ENCODE measurements at places on chromosomes 12 and 14.

GRCh38 chr12:106161491-106161890, 22.7 kb upstream of the NUAK1 start:
- H3K4me1 ChIP-seq: no peaks in the 10 kb centered on the region
- H3K36me3 ChIP-seq: no peaks in the 10 kb centered on the region
- H3K4me3 ChIP-seq: no peak overlapping the region
- peaks cover 5% of the 10 kb centered on the region for H3K27me3 ChIP-seq
- H3K27ac ChIP-seq: no peak overlapping the region

DNA sequence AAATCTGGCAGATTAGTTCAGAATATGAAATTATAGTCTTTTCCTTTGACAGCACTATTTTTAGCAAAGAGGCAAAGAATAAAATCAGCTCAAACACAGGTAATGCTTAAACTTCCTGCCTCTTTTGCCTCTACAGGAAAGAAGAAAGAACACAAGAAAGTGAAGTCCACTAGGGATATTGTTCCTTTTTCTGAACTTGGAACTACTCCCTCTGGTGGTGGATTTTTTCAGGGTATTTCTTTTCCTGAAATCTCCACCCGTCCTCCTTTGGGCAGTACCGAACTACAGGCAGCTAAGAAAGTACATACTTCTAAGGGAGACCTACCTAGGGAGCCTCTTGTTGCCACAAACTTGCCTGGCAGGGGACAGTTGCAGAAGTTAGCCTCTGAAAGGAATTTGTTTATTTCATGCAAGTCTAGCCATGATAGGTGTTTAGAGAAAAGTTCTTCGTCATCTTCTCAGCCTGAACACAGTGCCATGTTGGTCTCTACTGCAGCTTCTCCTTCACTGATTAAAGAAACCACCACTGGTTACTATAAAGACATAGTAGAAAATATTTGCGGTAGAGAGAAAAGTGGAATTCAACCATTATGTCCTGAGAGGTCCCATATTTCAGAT, 17.4 kb downstream of the TMPO start:
- peak; percentile 56 for DNase-seq
- no peaks in the 10 kb centered on the region for H3K4me1 ChIP-seq
- H3K27me3 ChIP-seq: no peaks in the 10 kb centered on the region
- no peak overlapping the region for H3K4me3 ChIP-seq

GRCh38 chr12:42779186-42779859, 189.8 kb upstream of the PRICKLE1 start:
- DNase-seq: no peak
- no peaks in the 10 kb centered on the region for H3K36me3 ChIP-seq
- H3K27ac ChIP-seq: no peak overlapping the region
- H3K4me3 ChIP-seq: no peak overlapping the region
- no peaks in the 10 kb centered on the region for H3K4me1 ChIP-seq

GRCh38 chr12:95185854-95186253, 31.4 kb downstream of the FGD6 start:
- no peak overlapping the region for H3K4me3 ChIP-seq
- H3K36me3 ChIP-seq: no peaks in the 10 kb centered on the region
- H3K27me3 ChIP-seq: no peaks in the 10 kb centered on the region
- DNase-seq: no peak
- H3K27ac ChIP-seq: no peak overlapping the region

GRCh38 chr12:31232361-31232965, 93.5 kb downstream of the SINHCAF start:
- no peak overlapping the region for H3K4me3 ChIP-seq
- no peaks in the 10 kb centered on the region for H3K27me3 ChIP-seq
- no peak overlapping the region for H3K27ac ChIP-seq
- no peaks in the 10 kb centered on the region for H3K36me3 ChIP-seq
- no peak for DNase-seq
- H3K4me1 ChIP-seq: no peaks in the 10 kb centered on the region

GRCh38 chr12:22624548-22624869, 462 bp upstream of the ETNK1 start:
- peak overlapping the region; percentile 90 for H3K4me3 ChIP-seq
- H3K27ac ChIP-seq: peak overlapping the region; percentile 90
- H3K4me1 ChIP-seq: peaks cover 26% of the 10 kb centered on the region
- peaks cover 5% of the 10 kb centered on the region for H3K27me3 ChIP-seq
- no peaks in the 10 kb centered on the region for H3K36me3 ChIP-seq

DNA sequence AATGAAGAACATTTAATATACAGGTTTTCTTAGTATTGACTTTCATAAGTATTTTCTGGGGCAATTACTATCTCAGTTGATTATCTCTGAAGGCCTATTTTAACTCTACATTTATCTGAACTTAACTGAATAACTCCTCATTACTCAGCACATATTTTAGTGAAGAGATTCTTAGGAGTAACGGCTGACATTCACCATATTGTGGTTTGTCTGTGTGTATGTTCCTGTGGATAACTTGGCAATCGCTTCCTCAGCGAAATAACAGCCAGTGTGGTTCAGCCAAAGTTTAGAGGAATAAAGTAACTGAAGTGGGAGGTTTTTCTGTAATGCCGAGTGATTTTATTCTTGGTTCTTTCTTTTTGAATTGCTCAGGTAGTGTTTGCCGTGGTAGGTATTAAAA, 168.0 kb downstream of the RAD51B start:
- DNase-seq: no peak
- no peak overlapping the region for H3K27ac ChIP-seq
- H3K4me3 ChIP-seq: no peak overlapping the region
- H3K4me1 ChIP-seq: no peaks in the 10 kb centered on the region
- no peaks in the 10 kb centered on the region for H3K27me3 ChIP-seq
- H3K36me3 ChIP-seq: no peaks in the 10 kb centered on the region

DNA sequence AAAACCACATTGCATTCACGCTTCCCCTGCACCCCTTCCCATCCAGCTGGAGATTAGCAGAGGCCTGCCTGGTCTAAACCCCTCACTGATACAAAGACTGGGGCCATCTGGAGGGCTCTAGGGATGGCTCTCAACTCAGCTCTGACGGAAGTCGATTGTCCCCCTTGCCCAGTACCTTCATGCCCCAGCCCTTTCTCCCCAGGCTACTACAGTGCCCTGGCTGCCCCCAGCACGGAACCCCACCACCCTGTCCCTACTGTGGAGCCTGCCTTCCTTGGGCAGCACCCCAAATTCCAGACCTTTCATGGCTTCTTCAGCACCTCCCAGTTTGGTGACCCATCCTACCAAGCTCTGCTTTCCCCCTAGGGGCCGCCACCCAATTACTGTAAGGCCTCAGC, 25.6 kb downstream of the ZFP36L1 start:
- no peaks in the 10 kb centered on the region for H3K36me3 ChIP-seq
- H3K27me3 ChIP-seq: no peaks in the 10 kb centered on the region
- no peak overlapping the region for H3K27ac ChIP-seq

- no peaks in the 10 kb centered on the region for H3K27me3 ChIP-seq
- no peak overlapping the region for H3K27ac ChIP-seq
- H3K4me3 ChIP-seq: no peak overlapping the region
- no peak for DNase-seq
These were observed 661.2 kb downstream of the SLC16A7 start for GRCh38 chr12:60257063-60257462.

GRCh38 chr14:86935241-86935885, 1057.6 kb downstream of the GALC start:
- DNase-seq: no peak
- H3K36me3 ChIP-seq: no peaks in the 10 kb centered on the region
- H3K4me3 ChIP-seq: no peak overlapping the region
- H3K27me3 ChIP-seq: no peaks in the 10 kb centered on the region
- H3K4me1 ChIP-seq: no peaks in the 10 kb centered on the region

- H3K27me3 ChIP-seq: no peaks in the 10 kb centered on the region
- no peak for DNase-seq
- H3K4me1 ChIP-seq: peaks cover 8% of the 10 kb centered on the region
- H3K4me3 ChIP-seq: no peak overlapping the region
- no peak overlapping the region for H3K27ac ChIP-seq
These were observed 214.5 kb upstream of the ATP2B1 start for GRCh38 chr12:89923091-89923490.

DNA sequence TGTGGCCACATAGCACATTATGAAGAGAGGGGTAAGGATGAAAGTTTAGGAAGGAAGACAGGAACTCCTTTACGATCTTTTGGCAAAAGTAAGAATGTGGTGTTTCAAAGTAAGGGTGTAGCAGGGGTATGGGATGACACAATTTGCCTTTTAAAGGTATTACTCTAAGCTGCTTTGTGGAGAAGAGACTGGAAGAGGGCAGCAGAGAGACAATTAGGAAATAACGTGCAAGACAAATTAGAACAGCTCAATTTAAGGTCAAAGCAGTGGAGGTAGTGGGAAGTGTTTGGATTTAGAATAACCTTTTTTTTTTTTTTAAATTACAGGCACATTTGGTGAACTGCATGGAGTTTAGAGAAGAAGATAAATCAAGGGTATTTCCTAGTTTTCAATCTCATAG, 342.6 kb downstream of the NOVA1 start:
- H3K4me3 ChIP-seq: no peak overlapping the region
- H3K27me3 ChIP-seq: no peaks in the 10 kb centered on the region
- no peak overlapping the region for H3K27ac ChIP-seq
- no peaks in the 10 kb centered on the region for H3K36me3 ChIP-seq
- DNase-seq: no peak
- no peaks in the 10 kb centered on the region for H3K4me1 ChIP-seq

DNA sequence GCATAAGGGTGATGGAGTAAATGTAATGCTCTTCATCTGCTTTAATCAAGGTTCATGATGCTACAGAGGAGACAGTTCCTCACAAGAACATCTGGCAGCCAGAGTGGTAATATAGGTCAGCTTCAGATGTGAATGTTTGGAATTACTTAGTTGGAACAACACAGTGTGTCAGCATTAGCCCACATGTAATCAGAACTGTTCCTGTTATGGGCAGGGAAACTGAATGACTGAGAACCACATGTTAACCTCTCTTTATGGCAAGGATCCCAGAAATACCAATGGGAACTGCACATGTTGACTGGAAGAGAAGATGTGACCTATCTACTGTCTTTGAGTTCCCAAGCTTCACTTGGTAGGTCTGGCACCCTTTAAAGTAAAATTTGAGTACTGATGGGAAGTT, 390.1 kb upstream of the PDE3A start:
- no peaks in the 10 kb centered on the region for H3K4me1 ChIP-seq
- DNase-seq: no peak
- no peak overlapping the region for H3K27ac ChIP-seq
- H3K4me3 ChIP-seq: no peak overlapping the region
- no peaks in the 10 kb centered on the region for H3K36me3 ChIP-seq
